CD8-positive, alpha-beta memory T cell (primary cell): ENCODE measurements at places on chromosomes 6 and 20. TPM values are rescaled to one million over a fixed set of nuclear protein-coding genes. Genes with fewer than 3 reads are reported as not detected.

DNA sequence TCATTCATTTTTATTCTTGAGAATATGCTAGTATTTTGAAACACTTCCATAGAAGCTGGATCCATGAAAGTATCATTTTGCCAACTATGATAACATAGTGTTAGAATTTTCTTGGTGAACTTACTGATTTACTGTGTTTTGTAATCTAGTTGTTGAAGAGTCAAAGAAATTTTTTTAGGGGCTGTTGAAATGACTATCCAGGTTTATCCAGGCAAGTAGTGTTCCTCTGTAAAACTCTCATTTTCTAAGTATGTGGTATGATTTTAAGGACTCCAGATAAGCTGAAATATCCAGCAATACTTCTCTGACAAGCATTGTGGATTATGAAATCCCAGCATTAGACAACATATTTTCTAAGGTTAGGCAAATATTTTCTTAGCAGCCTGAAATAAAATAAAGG lies 95.9 kb downstream of the GRIK2 start:
- DNase-seq, result no peak
- H3K36me3 ChIP-seq, result no peaks in the 10 kb centered on the region
- no peaks in the 10 kb centered on the region for H3K4me1 ChIP-seq
- H3K27me3 ChIP-seq, result no peaks in the 10 kb centered on the region
- no peak overlapping the region for H3K27ac ChIP-seq
- no peak overlapping the region for H3K4me3 ChIP-seq

GRCh38 chr6:99522531-99522930 lies 7.3 kb upstream of the USP45 start:
- H3K27me3 ChIP-seq, result no peaks in the 10 kb centered on the region
- H3K4me1 ChIP-seq, result peaks cover 14% of the 10 kb centered on the region
- H3K36me3 ChIP-seq, result no peaks in the 10 kb centered on the region
- DNase-seq, result no peak

DNA sequence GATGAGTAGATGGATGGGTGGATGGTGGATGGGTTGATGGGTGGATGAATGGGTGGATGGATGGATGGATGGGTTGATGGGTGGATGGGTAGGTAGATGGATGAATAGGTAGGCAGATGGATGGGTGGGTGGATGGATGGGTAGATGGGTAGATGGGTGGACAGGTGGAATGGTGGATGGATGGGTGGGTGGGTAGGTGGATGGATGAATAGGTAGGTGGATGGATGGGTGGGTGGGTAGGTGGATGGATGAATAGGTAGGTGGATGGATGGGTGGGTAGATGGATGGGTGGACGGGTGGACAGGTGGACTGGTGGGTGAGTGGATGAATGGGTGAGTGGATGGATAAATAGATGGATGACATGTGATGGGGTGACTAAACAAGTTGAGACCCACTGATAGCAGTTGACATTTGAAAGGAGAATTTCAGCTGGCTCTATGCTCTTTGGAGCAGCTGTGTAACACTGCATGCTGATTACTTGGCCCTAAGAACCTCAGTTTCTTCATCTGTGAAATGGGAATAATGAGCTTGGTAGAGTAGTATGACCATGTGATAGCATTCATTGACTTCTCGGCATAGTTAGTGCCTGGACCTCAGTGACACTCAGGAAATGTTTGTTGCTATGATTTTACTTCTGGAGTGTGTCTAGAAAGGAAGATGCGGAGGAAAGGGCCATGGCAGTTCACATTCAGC lies 184.3 kb downstream of the NFATC2 start:
- no peak overlapping the region for H3K27ac ChIP-seq
- no peaks in the 10 kb centered on the region for H3K36me3 ChIP-seq
- no peaks in the 10 kb centered on the region for H3K27me3 ChIP-seq
- DNase-seq, result no peak
- H3K4me3 ChIP-seq, result no peak overlapping the region
- H3K4me1 ChIP-seq, result no peaks in the 10 kb centered on the region

DNA sequence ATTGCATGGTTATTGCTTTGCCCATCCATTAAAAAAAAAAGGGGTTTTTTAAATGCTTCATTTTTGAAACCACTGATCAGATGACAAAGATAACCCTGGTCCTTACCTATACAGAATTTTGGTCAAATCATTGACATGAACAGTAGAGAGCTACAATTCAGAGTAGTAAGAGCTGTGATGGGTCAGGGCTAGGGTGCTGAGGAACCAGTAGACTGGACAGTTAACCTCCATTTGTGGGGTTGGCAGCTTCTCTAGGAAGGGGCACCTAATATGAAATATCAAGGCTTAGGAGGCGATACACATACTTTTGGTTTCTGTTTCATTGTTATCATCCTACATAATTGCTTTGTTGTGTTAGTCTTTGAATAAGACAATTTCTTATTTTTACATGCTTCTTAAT lies 55.1 kb downstream of the ORC3 start:
- no peak for DNase-seq
- H3K36me3 ChIP-seq, result no peaks in the 10 kb centered on the region
- no peaks in the 10 kb centered on the region for H3K4me1 ChIP-seq
- peak overlapping the region; percentile 36 for H3K4me3 ChIP-seq

GRCh38 chr6:48255094-48255493 lies 144.1 kb upstream of the PTCHD4 start:
- no peaks in the 10 kb centered on the region for H3K27me3 ChIP-seq
- H3K4me1 ChIP-seq, result no peaks in the 10 kb centered on the region
- H3K4me3 ChIP-seq, result no peak overlapping the region
- H3K36me3 ChIP-seq, result no peaks in the 10 kb centered on the region
- DNase-seq, result no peak
- H3K27ac ChIP-seq, result no peak overlapping the region

DNA sequence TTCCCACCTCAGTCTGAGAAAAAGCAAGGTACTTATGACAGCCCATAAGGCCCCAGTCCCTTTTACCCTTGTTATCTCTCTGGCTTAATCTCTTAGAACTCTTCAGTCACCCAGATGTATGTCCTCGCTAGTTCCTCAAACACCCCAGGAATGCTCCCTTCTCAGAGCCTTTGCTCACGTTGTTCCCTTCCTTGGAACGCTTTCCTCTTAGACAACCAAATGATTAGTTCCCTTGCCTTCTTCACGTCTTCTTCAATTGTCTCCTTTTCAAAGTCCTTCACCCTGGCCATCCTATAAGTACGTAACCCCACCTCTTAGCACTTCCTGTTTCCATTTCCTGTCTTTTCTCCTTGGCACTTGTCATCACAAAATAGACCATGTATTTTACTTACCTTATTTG lies 1.1 kb upstream of the APOBEC2 start:
- H3K4me3 ChIP-seq, result no peak overlapping the region
- H3K36me3 ChIP-seq, result no peaks in the 10 kb centered on the region
- DNase-seq, result no peak
- H3K27ac ChIP-seq, result no peak overlapping the region
- H3K4me1 ChIP-seq, result peaks cover 18% of the 10 kb centered on the region

DNA sequence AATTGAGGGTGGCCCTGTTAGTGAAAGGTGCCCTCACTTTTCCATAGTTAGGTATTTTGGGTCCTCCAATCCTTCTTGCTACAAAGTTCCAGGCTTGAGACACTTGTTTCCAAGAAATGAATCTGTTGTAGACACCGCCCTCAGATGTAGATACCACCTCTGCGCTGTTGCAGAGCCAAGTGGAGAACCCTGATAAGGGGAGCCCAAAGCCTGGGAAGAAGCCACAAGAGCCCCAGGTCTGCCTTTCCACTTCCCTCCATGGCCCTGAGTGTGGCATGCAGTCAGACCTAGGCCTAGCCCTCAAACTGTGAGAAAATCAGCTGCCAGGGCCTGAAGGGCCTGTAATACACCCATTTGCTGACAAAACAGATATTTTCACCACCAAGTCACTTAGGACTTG lies 37.1 kb downstream of the DTD1 start:
- no peak overlapping the region for H3K27ac ChIP-seq
- no peaks in the 10 kb centered on the region for H3K4me1 ChIP-seq
- no peak overlapping the region for H3K4me3 ChIP-seq
- no peak for DNase-seq
- H3K27me3 ChIP-seq, result no peaks in the 10 kb centered on the region

BANF2 gene
- not detected for total RNA-seq

GRCh38 chr6:166106076-166106686 lies 61.5 kb downstream of the TBXT start:
- H3K27me3 ChIP-seq, result no peaks in the 10 kb centered on the region
- H3K36me3 ChIP-seq, result no peaks in the 10 kb centered on the region
- no peaks in the 10 kb centered on the region for H3K4me1 ChIP-seq
- no peak overlapping the region for H3K27ac ChIP-seq
- H3K4me3 ChIP-seq, result no peak overlapping the region
- peak; percentile 24 for DNase-seq

GRCh38 chr6:168641446-168641845 lies 200.5 kb downstream of the SMOC2 start:
- no peaks in the 10 kb centered on the region for H3K27me3 ChIP-seq
- DNase-seq, result no peak
- H3K36me3 ChIP-seq, result no peaks in the 10 kb centered on the region
- H3K4me3 ChIP-seq, result no peak overlapping the region
- no peak overlapping the region for H3K27ac ChIP-seq

CALHM5 gene
- not detected for total RNA-seq
